ENCODE measurements at places on chromosomes 3 and 15. TPM values are rescaled to one million over a fixed set of nuclear protein-coding genes. Genes with fewer than 3 reads are reported as not detected.

Gene CCDC39
- not detected for total RNA-seq

GRCh38 chr3:4601892-4602291 is 108.7 kb downstream of the ITPR1 start:
- H3K27me3 ChIP-seq: no peaks in the 10 kb centered on the region
- DNase-seq: peak; percentile 41
- H3K36me3 ChIP-seq: no peaks in the 10 kb centered on the region
- no peak overlapping the region for H3K4me3 ChIP-seq

Gene GP9
- total RNA-seq: not detected

- H3K27ac ChIP-seq: no peak overlapping the region
- no peaks in the 10 kb centered on the region for H3K36me3 ChIP-seq
- H3K27me3 ChIP-seq: no peaks in the 10 kb centered on the region
Observed at GRCh38 chr3:100184948-100185570, 70.8 kb upstream of the FILIP1L start.

DNA sequence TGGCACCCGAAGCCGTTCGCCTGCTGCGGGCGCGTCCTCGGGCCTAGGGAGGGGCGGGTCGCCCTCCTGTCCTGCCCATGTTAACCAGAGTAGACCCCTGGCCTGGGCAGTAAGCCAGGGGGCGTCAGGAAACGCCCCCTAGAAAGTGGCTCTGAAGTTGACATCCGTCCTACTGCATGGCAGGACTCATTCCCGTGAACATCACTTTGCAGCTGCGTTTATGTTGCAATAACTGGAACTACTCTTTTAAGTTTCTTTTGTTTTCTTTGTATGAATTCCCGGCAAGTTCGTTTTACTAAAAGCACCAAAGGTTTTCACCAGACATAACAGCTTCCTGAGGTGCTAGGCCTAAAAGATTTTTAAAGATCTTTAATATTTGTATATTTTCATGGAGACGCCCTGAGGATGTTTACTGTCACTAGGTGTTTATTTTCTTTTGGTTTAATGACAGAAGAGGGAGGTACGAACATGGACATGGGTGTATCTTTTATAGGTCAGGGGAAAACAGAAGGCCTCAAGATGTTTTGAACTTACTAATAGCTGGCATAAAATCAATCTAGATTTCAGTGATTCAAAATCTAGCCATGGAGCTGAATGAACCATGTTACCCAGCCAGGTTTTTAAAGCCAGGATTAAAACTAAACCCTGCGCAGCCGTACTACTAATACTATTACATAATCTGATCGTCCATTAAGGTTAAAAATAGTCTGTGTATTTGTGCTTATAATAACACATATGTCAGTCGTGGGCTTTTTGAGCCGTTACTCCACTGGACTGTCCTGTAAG is 1.0 kb downstream of the C15orf61 start:
- no peak for DNase-seq
- H3K4me3 ChIP-seq: peak overlapping the region; percentile 54
- H3K27ac ChIP-seq: peak overlapping the region; percentile 97
- H3K4me1 ChIP-seq: peaks cover 15% of the 10 kb centered on the region
- H3K36me3 ChIP-seq: no peaks in the 10 kb centered on the region

DNA sequence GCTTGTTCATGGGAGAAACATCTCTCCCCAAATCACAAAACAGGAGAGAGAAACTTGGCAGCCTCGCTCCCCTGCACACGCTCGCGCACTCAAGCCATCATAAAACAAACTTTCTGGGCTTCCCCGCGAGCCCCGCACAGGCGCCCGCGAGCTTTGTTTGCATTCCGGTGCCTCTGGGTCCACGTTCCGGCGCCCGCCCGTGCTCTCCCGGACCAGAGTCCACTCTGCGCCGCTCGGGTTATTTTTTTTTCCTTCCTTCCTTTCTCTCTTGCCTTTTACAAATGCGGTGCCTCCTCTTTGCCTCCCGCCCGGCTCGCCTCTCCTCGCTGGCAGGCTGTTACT is 363 bp downstream of the MAGI1 start:
- peaks cover 18% of the 10 kb centered on the region for H3K4me1 ChIP-seq
- no peaks in the 10 kb centered on the region for H3K27me3 ChIP-seq
- no peak for DNase-seq
- no peaks in the 10 kb centered on the region for H3K36me3 ChIP-seq
- H3K27ac ChIP-seq: peak overlapping the region; percentile 95

GRCh38 chr3:112765531-112765930 is 81.1 kb downstream of the CD200R1L start:
- H3K27ac ChIP-seq: no peak overlapping the region
- no peaks in the 10 kb centered on the region for H3K27me3 ChIP-seq
- H3K4me3 ChIP-seq: no peak overlapping the region
- no peaks in the 10 kb centered on the region for H3K36me3 ChIP-seq

GRCh38 chr3:17135696-17136095 is 250.9 kb downstream of the PLCL2 start:
- H3K27ac ChIP-seq: no peak overlapping the region
- no peak for DNase-seq
- no peaks in the 10 kb centered on the region for H3K4me1 ChIP-seq
- no peaks in the 10 kb centered on the region for H3K36me3 ChIP-seq
- no peaks in the 10 kb centered on the region for H3K27me3 ChIP-seq

- no peak for DNase-seq
- no peaks in the 10 kb centered on the region for H3K4me1 ChIP-seq
- no peaks in the 10 kb centered on the region for H3K36me3 ChIP-seq
- H3K4me3 ChIP-seq: no peak overlapping the region
- no peak overlapping the region for H3K27ac ChIP-seq
- no peaks in the 10 kb centered on the region for H3K27me3 ChIP-seq
Observed at GRCh38 chr3:20336572-20336971, 150.6 kb upstream of the SGO1 start.

Gene ITGA11
- 0.12 TPM for total RNA-seq

- H3K36me3 ChIP-seq: peaks cover 3% of the 10 kb centered on the region
- no peak overlapping the region for H3K27ac ChIP-seq
- no peak overlapping the region for H3K4me3 ChIP-seq
- H3K27me3 ChIP-seq: peaks cover 8% of the 10 kb centered on the region
Observed at GRCh38 chr15:63605036-63605435, 7.8 kb downstream of the FBXL22 start.

DNA sequence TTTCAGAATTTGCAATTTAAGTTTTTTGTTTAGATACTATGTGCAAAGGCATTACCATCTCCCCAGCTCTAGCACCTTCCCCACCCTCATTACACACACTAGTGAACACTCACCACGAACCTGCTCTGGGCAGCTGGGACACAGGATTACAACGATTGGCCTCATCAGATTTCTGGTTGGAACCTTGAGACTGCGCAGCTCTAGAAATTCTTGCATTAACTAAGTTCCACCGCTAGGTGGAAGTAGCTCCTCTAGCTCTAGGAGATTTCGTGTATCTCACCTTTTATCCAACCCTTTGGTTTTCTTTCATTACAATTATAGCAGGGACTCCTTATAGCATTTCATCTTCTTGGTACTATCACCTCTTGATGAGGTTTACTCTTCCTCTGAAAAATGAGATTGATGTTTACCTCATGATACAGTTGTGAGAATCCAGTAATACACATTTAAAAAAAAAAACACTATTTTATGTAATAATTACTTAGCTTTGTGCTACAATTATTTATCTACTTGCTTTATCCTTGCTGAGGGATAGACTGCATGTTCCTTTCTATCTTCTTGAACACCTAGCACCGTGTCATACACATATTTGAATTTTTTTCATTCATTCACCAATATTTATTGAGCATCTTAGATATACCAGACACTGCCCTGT is 28.7 kb upstream of the PLOD2 start:
- no peak overlapping the region for H3K27ac ChIP-seq
- DNase-seq: peak; percentile 72
- no peaks in the 10 kb centered on the region for H3K27me3 ChIP-seq

DNA sequence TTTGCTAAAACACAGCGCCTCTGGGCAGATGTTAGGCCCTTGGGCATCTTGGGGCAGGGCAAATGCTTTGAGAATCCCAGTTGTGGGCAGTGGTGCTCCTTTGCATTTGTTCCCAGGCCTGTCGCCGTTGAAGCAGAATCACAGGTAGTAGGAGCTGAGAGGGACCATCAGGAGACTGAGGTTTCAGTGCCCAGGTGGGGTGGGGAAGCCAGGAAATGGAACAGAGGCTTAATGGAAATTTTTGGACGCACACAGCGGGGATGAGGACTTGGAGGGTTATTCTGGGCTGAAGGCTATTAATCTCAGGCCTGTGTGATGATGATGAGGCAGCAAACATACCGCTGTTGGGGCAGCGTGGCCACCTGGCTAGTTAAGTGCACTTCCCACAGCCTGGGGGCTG is 99.5 kb downstream of the SV2B start:
- no peaks in the 10 kb centered on the region for H3K36me3 ChIP-seq
- H3K4me3 ChIP-seq: no peak overlapping the region
- peaks cover 11% of the 10 kb centered on the region for H3K4me1 ChIP-seq
- no peak overlapping the region for H3K27ac ChIP-seq
- no peaks in the 10 kb centered on the region for H3K27me3 ChIP-seq

GRCh38 chr3:5431811-5432378 is 244.4 kb downstream of the EDEM1 start:
- no peaks in the 10 kb centered on the region for H3K36me3 ChIP-seq
- no peaks in the 10 kb centered on the region for H3K4me1 ChIP-seq
- H3K27me3 ChIP-seq: no peaks in the 10 kb centered on the region
- no peak overlapping the region for H3K27ac ChIP-seq

DNA sequence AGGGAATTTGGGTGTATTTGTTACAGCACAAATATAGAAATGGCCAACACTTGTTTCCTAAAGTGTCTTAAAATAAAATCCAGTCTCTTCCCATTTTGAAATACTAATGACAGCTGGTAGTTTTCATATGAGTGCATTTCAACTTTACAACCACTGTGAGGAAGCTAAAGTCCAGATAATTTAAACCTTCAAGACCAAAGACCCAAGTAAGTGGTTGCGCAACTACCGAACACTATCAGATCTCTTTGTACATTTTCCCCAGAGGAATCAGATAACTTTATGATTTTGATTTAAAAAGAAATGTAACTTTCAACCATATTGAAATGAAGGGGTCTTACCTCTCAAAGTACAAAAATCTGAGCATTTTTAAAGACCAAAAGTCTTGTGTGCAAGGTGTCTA is 14.3 kb downstream of the BCL2L10 start:
- no peak overlapping the region for H3K27ac ChIP-seq
- H3K4me3 ChIP-seq: no peak overlapping the region
- no peaks in the 10 kb centered on the region for H3K36me3 ChIP-seq
- DNase-seq: peak; percentile 46

DNA sequence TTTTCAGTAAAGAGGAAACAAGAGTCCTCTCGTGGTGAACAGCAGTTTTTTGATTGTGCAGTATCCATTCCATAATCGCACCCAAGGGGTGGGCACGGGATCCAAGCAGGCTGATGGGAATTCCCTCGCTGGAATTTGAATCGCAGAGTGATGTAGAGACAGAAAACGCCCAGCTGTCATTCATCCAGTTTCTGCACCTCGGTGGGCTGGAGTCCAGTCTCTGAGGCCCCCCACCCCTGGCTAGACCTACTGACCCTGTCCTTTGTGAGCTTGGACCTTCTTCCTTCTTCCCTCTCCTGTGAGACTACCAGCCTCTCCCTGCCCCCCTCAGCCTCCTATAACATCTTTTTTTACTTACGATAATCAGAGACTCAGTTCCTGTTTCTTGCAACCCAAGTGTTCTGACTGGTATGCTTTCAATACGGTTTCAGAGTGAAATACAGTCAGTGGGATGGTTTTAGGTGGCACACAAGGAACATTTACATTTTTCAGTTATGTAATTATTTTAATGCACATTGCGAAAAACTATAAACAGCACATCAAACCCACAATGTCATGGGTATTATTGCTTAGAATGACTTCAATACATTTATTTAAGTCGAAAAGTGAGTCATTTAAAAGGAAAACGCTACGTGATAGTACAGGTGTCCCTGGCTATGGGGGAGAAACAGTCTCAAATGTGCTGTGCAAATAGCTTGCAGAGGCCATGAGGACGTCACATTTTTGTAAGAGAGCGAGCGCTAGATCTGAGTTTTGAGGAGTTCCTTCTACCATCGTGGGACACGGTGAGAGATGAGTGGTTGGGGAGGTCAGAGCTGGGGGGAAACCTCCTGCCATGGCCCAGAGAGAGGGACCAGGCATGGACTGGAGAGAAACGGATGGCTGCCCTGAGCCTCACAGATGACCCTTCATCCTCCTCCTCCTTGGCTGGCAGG is 37.5 kb upstream of the CHST2 start:
- no peak for DNase-seq
- H3K36me3 ChIP-seq: no peaks in the 10 kb centered on the region
- H3K4me3 ChIP-seq: no peak overlapping the region
- no peaks in the 10 kb centered on the region for H3K4me1 ChIP-seq
- H3K27me3 ChIP-seq: no peaks in the 10 kb centered on the region

Gene COL6A6
- 1.1 TPM for total RNA-seq

- DNase-seq: no peak
- H3K36me3 ChIP-seq: no peaks in the 10 kb centered on the region
- H3K27me3 ChIP-seq: no peaks in the 10 kb centered on the region
- no peak overlapping the region for H3K4me3 ChIP-seq
Observed at GRCh38 chr3:70488131-70488530, 175.7 kb upstream of the MDFIC2 start.

GRCh38 chr3:121515313-121515712 is 30.5 kb downstream of the POLQ start:
- H3K27ac ChIP-seq: no peak overlapping the region
- H3K4me3 ChIP-seq: no peak overlapping the region
- no peaks in the 10 kb centered on the region for H3K36me3 ChIP-seq
- DNase-seq: no peak

DNA sequence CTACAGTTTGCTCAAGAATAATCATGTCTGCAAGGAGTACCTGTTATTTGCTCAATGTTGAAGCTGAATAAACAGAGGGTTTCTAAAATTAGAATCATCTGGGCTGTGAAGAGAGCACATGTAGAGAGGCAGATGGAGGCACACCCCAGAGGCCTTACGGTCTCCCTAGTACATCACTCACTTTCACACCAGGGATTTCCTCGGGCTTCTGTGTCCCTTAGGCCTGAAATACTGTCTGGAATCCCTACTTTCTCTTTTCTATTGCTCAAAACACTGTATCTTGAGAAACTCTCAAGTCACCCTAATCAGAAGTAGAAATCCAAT is 473.7 kb upstream of the ROBO2 start:
- no peak for DNase-seq
- H3K4me1 ChIP-seq: no peaks in the 10 kb centered on the region
- H3K36me3 ChIP-seq: no peaks in the 10 kb centered on the region
- no peak overlapping the region for H3K27ac ChIP-seq
- no peaks in the 10 kb centered on the region for H3K27me3 ChIP-seq

- no peaks in the 10 kb centered on the region for H3K36me3 ChIP-seq
- no peak overlapping the region for H3K4me3 ChIP-seq
- H3K4me1 ChIP-seq: peaks cover 5% of the 10 kb centered on the region
- H3K27me3 ChIP-seq: no peaks in the 10 kb centered on the region
- DNase-seq: no peak
- H3K27ac ChIP-seq: no peak overlapping the region
Observed at GRCh38 chr15:29942143-29942542, 119.9 kb upstream of the TJP1 start.

GRCh38 chr3:54814224-54814623 is 113.6 kb downstream of the LRTM1 start:
- no peak for DNase-seq
- H3K27ac ChIP-seq: no peak overlapping the region
- no peak overlapping the region for H3K4me3 ChIP-seq
- no peaks in the 10 kb centered on the region for H3K36me3 ChIP-seq

Gene CHRM5
- total RNA-seq: not detected

- no peaks in the 10 kb centered on the region for H3K36me3 ChIP-seq
- no peak overlapping the region for H3K4me3 ChIP-seq
- no peak overlapping the region for H3K27ac ChIP-seq
Observed at GRCh38 chr15:100885116-100885515, 5.5 kb downstream of the ALDH1A3 start.
